ENCODE measurements at places on chromosomes 13 and 19.
A peak's percentile ranks its signal among the peaks of the same experiment; 100 is the strongest.

DNA sequence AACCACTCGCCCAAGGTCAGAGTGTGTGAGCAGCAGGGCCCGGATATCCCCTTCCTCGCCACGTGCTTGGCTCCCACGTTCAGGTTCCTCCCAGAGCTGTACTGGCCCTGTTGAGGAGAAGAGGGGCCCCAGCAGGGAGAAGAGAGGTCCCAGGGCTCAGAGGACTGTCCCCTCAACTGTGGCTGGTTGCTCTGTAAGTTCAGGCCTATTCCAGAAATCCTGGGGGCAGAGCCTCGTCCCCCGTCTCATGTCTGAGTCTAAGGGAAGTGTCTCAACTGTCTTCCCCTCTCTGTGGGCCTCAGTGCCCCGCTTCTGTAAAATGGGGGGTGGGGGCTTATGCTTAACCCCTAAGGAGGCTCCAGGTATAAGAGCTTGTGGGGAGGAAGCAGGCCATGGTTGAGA is 3.9 kb downstream of the PPP5C start:
- DNase-seq: no peak

GRCh38 chr13:60584976-60585375 is 188.0 kb downstream of the TDRD3 start:
- DNase-seq: no peak

DNA sequence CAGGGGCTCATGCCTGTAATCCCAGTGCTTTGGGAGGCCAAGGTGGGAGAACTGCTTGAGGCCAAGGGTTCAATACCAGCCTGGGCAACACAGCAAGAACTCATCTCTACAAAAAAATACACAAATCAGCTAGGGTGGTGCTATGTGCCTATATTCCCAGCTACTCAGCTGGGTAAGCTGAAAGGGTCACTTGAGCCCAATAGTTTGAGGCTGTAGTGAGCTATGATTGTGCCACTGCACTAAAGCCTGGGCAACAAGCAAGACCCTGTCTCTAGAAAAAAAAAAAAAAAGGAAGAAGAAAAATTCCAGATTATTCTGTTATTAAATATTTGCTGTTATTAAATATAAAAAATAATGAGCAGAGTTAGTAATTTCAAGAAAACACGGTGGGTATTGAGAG is 131.1 kb downstream of the RGCC start:
- DNase-seq: no peak

GRCh38 chr19:55169136-55169535 is 2.7 kb upstream of the DNAAF3 start:
- DNase-seq: no peak

GRCh38 chr13:41543664-41544300 is 86.4 kb downstream of the RGCC start:
- DNase-seq: no peak

DNA sequence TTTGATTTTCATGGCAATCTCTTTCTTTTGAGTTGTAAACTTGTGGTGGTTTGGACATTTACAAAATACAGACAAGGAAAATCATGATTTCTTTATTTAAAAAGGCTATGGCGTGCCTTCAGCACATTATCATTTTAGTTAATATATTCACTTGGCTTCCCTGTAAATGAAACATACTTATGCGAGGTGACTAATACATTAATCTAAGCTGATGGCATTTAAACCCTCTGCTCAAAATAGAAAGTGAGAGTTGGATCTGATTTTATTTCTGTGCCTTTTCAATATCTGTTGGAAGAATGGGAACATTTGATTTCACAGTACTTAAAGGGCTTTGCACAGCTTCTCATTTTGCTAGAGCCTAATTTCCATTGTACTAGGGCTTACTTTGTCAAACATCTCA is 289.8 kb downstream of the MTUS2 start:
- no peak for DNase-seq

DNA sequence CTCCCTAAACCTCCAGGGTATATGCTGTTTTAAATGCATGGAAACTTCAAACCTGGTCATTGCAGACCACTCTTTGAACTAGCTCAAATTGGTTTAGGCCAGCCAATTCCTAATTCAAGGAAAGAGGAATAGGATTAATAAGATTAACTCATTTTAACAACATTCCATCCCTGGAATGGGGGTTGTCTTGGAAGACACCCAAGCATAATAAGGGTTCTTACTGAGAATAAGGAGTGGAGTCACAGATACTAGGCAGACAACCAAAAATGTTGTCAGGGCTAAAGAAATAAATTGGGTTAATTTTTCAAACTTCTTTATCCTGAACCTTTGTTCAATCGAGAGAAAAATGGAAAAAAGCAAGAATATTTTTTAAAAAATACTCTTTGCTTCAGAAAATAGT is 186.2 kb downstream of the PCDH9 start:
- no peak for DNase-seq

GRCh38 chr13:98719527-98720250 is 32.8 kb downstream of the SLC15A1 start:
- no peak for DNase-seq

- DNase-seq: no peak
These were observed 42.2 kb upstream of the NBEA start for GRCh38 chr13:34899888-34900287.

DNA sequence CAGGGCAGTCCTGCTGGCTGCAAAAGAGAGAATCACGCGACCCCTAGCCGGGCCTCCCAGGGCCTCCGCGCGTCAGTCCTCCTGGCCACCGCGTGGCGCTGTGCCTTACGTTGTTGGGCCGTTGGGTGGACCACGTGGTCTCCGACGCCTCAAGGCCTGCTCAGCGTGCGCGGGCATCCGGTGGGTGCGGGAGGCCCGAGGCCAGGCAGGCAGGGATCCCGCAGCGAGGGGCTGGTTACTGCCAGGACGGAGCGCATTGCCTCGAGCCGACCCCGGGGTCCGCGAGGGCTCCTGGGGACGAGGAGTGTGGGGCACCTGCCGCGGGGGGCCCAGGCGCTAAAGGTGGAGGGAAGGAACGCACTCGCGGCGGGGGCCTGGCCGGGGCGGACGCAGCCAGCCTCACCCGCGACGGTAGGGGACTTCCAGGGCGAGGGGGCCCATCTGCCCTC is at the start of gene TDRD12:
TSS of gene TDRD12 (plus strand) at position 157 of the 449 bp plus-strand sequence. CDS start 306 bp downstream, outside the sequence.
- DNase-seq: peak; percentile 4

- DNase-seq: no peak
These were observed 12.7 kb downstream of the LPAR6 start for GRCh38 chr13:48400090-48400694.

GRCh38 chr13:39602277-39602613 is 748 bp downstream of the LHFPL6 start:
- DNase-seq: no peak

DNA sequence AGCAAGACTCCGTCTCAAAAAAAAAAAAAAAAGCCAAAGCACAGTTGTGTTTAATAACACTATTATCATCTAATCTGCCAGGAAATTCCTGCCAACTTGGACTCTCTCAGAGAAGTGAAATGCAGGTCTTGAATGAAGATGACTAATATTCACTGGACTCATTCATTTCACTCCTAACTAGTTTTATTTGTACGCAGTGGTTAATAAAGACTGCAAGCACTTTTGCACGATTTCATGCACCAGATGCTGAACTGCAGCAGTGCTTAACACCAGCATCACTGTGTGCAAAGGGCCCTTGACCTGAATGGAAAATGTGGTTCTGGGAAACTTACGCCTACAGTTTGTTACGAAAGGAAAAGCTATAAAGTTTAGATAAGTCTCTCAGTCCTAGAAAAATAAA is 63.3 kb downstream of the DHRS12 start:
- no peak for DNase-seq

- no peak for DNase-seq
These were observed 45.6 kb downstream of the LHFPL6 start for GRCh38 chr13:39557285-39557955.

GRCh38 chr13:44629465-44630183 is 53.5 kb upstream of the TSC22D1 start:
- DNase-seq: no peak

- DNase-seq: peak; percentile 85
These were observed 1552.2 kb downstream of the PCDH9 start for GRCh38 chr13:65677906-65678305.

GRCh38 chr19:3867971-3868769 is 668 bp downstream of the ZFR2 start:
- DNase-seq: no peak

GRCh38 chr13:93284064-93284463 is 57.5 kb downstream of the GPC6 start:
- peak; percentile 33 for DNase-seq

DNA sequence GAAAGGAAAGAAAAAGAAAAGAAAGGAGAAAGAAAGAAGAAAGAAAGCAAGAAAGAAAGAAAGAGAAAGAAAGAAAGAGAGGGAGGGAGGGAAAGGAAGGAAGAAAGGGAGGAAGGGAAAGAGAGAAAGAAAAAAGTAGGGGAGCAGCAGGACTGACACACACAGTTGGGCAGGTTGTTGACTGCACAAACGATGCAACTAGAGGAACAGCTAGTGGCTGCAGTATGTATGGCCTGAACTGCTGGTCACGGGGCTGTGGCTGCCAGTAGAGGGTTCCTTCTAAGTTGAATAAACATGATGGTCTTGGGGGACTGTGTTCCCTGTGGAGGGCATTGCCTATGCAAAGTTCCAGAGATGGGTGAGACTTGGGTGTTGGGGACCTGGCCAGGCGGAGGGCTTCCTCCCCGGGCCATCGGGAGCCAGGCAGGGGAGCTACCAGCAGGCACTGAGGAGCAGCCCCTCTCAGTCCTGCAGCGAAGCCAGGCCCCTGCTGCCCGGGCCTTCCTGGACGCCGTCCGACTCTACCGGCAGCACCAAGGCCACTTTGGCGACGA is 16.7 kb upstream of the COLGALT1 start:
- DNase-seq: peak; percentile 22

GRCh38 chr19:4278419-4279266 is at the start of gene SHD:
TSS of gene SHD (plus strand) at chr19:4279266. CDS start at chr19:4280064, 798 bp downstream.
- peak; percentile 51 for DNase-seq

GRCh38 chr19:49150106-49150943 is 4.9 kb downstream of the HRC start:
- peak; percentile 97 for DNase-seq

- no peak for DNase-seq
These were observed 188.5 kb downstream of the LACC1 start for GRCh38 chr13:44068169-44068568.

GRCh38 chr13:74987124-74987690 is 494.8 kb downstream of the TBC1D4 start:
- DNase-seq: peak; percentile 25

DNA sequence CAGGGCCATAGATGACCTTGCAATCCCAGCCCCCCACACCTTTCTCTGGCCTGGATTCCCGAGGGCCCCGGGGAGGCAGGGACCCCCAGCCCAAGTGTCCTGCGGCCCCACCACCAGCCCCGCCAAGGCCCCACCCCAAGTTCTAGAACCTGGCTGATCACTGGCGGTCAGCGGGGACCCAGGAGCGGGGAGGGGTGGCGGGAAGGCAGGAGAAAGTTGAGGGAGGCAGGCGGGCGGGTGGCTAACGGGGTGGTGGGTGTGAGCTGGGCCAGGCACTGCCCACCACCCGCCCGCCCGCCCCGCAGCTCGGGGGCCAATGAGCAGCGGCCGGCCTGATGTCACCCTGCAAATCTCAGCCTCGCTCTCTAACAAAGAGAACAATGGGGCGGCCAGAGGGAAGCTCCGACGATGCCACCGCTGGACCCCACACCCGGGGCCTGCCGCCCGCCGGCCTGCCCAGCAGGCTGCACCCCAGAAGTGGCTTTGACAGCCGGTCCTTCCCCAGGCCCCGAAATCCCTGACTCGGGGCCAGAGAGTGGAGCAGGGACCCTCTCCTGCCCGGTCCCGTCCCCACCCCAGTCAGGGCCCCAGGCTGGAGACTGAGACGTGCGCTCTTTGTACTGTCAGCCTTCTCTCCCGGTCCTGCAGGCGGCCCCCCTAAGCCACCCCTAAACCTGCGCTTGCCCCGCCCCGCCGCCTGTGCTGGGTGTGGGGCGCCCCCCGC is 1.6 kb downstream of the MEX3D start:
- peak; percentile 85 for DNase-seq

DNA sequence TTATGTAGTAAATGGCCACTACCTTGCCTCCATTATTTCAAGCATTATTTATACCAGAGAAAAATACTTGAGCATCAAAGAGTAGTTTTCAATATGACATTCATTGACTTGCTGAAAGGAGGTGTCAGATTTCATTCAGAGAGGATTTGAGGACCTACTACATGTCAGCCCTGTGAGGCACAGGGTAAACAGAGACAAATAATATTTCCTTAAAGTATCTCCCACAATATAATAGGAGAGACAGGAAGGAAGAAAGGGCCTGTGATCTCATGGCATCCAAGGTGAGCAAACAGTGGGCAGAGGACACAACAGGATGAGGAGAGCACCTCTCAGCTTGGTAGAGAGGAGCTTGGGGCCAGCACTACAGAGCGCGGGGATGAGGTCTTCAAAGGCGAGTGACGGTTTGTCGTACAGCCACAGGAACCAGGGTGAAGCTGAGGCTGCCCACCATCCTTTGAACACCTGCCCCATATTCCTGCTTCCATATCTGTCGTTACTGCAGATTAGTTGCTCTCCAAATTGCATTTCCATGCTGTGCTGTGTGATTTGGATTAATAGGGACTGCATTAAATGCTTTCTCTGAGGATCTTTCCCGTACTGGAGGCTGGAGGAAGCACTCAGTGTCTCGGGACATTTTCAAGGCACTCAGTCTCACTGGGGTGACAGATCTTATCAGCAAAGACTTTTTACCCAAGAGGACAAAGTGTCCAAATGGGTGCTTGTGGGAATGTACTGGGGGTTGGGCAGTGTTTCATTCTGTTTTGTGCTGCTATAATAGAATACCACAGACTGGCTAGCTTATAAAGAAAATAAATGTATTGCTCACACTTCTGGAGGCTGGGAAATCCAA is 59.2 kb downstream of the GJA3 start:
- peak; percentile 4 for DNase-seq

GRCh38 chr19:15443838-15444237 is 5.9 kb downstream of the WIZ start:
- no peak for DNase-seq

DNA sequence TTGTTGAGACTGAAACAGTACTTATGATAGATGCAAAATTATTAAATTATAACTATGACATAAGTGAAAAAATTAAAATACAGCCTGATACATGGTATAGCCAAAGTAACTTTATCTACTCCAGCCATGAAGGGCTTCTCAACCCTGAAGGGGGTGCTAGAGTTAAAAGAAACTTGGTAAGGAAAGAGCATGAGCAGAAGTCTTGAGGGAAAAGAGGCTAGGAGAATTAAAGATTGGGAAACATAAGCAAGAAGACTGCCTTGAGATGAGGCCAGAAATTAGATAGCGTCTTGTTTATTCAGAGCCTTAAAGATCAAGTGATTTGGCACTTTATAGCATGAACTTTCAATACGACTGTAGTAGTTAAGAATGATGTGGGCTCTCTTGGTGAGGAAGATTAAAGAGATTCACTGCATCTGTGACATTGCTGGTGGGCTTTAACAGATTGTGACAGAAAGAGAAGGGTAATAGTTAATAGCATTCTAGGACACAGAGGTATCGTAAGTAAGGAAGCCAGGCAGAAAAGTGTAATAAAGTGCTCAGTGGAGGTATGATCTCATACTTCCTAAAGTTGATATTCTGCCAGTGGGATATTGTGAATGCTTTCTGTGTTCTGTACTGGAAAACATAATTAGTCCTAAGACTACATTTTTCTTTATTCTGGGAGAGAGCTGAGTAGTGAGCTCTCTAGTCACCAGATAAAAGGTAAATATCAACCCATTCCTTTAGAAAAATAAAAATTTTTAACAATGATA is 385.4 kb upstream of the PRR20A start:
- DNase-seq: peak; percentile 15
